ENCODE measurements at places on chromosomes 2 and 18.

- no peak for DNase-seq
Observed at GRCh38 chr2:19048593-19049266, 309.7 kb downstream of the OSR1 start.

DNA sequence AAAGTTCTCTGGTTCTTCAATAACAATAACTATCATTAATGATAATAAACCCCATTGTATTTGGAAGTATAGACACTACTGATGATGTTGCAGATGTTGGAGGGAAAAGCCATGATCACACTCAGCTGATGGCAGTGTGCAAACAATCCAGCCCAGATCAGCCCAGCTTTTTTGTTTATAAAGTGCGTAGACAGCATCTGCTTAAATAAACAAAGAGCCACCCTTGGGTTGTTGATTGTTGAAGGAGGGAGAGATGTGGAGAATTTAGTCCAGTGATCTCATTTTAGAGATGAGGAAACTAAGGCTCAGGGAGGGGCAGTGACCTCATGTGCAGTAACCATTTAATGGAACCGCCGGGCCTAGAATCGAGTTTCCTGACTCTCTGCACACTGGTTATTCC is 56.0 kb upstream of the MEX3C start:
- DNase-seq = no peak

DNA sequence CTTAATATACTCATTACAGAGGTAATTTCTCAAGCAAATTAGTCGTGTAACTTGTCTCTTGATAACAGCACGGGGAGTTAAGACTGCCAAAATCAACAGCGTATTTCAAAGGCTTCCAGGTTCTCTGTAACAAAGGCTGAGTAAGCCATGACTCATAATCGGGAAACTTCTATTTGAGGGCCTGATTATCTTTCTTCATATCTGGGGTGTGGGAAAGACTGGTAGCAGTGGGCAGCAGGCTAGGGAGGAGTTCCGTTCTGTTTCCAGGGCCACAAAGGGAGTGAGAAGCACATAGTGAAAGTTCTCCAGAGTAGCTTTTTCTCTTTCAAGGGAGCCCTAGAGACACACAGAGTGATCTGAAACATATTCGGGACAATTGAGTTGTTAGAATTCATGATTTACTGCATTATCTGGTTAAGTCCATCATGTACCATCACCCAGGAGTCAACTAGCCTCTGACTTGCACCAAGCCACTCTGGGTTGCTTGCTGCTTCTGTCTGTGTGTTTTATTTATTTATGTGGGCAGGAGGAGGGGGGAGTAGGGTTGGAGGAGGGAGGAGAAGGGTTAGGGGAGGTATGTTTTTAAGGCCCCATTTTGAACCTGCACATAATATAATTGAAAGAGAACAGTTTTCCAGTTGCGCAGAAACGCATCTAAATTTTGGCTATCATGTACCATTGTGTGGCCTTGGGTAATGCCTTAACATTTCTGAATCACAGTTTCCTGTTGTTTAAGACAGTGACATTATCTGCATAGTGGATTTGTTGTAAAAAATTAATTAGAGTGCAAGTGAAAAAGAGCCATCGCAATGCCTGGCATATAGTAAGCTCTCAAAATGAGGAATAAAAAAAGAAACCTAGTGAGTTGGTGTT is 80.5 kb upstream of the ITPRID2 start:
- peak; percentile 81 for DNase-seq

DNA sequence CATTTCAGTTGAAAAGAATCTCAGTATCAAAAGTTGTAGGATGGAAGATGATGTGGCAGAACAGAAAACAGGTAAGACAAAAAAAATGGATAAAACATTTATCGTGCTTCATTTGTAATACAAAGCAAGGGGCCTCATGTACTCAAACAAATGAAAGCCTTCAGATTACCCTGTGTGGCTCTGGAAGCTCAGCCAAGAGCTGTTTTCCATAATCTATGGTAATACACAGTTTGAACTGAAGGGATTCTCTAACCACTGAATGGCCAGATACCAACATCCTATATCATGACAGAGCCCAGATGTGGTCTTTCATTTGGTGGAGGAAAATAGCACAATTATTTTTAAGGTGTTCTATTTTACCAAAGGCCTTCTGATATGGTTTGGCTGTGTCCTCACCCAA is 272.1 kb upstream of the RND3 start:
- DNase-seq = peak; percentile 8

DNA sequence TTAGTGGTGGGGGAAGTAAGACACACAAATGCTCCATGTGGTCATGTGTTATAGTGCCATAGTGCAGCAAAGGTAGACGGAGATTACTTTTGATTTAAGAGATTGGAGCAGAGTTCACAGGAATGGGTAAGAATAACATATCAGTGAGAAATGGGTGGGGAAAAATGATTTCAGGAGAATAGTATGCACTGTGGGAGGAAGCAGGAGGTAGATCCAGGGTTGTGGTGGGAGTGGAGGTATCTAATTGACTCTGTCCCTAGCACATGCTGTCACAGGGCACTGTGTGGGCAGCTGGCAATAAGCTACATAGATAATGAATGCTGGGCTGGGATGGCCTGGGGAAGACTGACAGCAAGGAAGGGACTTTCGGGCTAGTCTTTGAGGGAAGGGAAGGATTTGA is 65.3 kb downstream of the STAT1 start:
- DNase-seq = no peak

- peak; percentile 25 for DNase-seq
Observed at GRCh38 chr2:204183608-204184007, 247.0 kb downstream of the ICOS start.

- DNase-seq = no peak
Observed at GRCh38 chr2:70080610-70081200, 6.6 kb upstream of the PCBP1 start.

- no peak for DNase-seq
Observed at GRCh38 chr18:26493021-26493420, 55.3 kb downstream of the KCTD1 start.

- no peak for DNase-seq
Observed at GRCh38 chr2:30315391-30316063, 84.2 kb downstream of the LBH start.

- DNase-seq = no peak
Observed at GRCh38 chr18:11741505-11742145, 52.6 kb downstream of the GNAL start.

GRCh38 chr18:35935805-35936204 is 36.7 kb upstream of the RMP24 start:
- DNase-seq = no peak

DNA sequence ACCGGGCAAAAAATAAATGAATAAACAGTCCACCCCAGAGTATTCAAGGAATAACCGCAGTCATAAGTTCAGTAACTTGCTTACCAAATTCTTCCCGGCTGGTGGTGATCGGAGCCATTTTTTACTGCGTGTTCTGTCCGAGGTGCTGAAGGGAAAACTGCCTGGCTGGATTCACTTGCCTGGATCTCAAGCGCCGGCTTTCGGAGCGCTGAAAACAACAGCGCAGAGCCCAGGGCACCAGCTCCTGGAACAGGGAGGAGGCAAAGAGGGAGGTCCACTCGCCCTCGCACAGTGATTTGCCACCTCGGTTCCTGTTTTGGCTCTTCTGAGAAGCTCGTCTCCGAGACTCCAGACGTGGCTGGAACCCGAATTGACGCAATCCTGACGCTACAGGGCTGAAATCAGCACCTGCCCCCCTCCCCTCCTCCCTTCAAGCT is at the start of gene SYT4:
Gene SYT4 (minus strand): TSS at position 327 of the 437 bp plus-strand sequence. CDS start 209 bp downstream, at position 118.
- peak; percentile 86 for DNase-seq

- DNase-seq = no peak
Observed at GRCh38 chr2:196511258-196512168, 128.0 kb upstream of the CCDC150 start.

DNA sequence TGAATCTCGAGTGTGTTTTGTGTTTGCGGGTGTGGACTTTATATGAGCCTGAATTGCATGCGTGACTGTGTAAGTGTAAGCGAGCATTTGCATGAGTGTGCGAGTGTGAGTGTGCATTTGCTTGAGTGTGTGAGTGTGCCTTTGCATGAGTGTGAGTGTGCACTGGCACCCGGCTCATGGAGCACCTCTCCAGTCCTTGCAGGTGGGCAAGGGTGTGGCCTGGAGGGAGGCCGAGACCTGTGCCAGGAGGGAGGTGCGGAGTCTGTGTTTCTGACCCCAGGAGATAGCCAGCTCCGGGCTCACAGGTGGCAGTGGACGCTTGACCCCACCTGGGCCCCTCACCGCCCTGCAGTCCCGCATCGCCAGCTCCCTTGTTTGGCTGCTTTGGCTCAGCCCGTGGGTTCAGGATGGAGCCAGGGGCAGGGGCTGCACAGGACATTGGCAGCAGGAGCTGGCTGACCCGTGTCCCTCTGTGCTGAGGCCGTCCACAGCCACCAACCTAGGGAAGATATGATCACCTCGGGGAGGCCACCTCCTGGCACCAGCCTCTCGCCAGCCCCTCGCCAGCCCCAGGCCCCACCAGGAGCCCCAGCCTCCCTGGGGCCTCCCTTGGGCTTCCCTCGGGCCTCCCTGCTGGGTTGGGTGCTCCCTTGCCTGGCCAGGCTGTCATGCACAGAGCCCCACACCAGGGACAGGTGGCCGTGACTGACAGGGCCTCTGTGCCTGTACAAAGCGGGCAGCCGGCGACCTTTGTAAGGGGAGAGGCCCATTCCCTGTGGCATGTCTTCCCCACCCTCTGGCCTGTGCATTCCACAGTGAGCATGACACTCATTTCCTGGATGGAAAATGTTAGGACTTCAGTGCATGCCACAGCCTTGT is 81.6 kb downstream of the PTGR3 start:
- DNase-seq = no peak

DNA sequence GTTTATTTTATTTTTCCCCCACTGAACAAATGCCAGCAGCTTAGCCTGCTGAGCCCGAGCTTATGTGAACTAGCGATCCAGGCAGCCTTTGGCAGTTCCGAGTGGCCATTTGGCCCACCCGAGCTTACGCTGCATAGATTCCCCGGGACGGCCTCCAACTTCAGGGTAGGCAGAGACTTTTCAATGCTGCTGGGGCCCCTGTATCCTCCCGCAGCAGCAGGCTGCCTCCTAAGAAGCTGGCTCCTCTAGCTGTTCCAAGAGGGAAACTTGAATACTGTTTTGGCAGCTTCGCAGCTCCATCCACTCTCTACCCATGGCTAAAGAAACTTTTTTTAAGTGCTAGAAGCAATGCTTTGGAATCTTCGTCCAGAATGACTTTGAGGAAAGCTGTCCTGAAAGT is 295.2 kb downstream of the SS18 start:
- DNase-seq = peak; percentile 78

- no peak for DNase-seq
Observed at GRCh38 chr2:239752951-239753350, 272.2 kb downstream of the NDUFA10 start.

GRCh38 chr2:172978063-172978383 is 97.6 kb upstream of the MAP3K20 start:
- no peak for DNase-seq

DNA sequence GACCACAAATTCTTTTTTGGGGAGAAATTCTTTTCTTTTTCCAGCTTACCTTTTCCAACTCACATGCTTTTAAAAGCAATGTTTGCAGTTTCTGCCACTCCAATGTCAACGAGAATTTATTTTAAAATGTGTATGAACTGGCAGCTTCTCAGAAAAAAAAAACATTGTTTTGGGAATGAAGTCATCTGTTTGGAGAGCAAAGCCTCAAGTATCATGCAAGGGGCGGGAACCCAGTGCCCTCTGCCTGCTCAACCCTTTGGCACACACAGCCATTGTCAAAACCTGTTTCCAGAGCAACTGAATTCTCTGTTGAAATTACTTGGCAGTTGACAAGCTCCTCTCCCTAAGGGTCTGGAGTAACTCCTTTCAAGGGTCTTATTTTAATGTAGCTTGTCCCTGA is 128.5 kb downstream of the QPCT start:
- peak; percentile 50 for DNase-seq

DNA sequence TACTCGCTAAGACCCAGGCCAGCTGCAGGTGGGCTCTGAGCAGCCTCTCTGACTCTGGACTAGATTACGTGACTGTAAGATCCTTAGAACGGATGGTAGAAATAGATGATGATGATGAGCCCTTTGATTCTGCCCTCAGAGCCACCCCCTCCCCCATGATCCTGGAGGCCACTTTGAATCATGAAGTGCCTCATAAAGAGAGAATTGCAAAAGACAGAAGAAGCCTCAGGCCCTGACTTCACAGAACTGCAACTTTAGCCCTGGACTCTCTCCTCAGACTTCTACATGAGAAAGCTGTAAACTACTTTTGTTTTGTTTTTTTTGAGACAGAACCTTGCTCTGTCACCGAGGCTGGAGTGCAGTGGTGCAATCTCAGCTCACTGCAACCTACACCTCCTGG is 15.4 kb upstream of the TET3 start:
- DNase-seq = no peak

- DNase-seq = peak; percentile 57
Observed at GRCh38 chr2:207165121-207166038, at the start of gene KLF7. Gene KLF7, minus strand, starts transcription at chr2:207165948. Its CDS starts 380 bp downstream, at chr2:207165568.

DNA sequence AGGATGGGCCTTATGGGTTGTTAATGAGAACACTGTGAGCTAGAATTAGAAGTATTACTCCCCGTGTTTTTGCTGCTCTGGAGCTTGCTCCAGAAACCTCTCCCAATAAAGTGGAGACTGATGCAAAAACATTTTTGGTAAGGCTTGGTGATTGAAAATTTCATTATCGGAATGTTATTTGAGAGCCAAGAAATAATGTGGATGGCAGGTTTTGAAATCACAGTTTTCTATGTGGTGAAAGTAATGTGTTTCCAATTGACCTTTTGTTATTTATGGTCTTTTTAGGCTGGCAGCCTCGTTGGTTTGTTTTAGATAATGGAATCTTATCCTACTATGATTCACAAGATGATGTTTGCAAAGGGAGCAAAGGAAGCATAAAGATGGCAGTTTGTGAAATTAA is 5.1 kb downstream of the PLEKHA3 start:
- no peak for DNase-seq
